ENCODE measurements at places on chromosomes 4 and X.
A peak's percentile ranks its signal among the peaks of the same experiment; 100 is the strongest.

DNA sequence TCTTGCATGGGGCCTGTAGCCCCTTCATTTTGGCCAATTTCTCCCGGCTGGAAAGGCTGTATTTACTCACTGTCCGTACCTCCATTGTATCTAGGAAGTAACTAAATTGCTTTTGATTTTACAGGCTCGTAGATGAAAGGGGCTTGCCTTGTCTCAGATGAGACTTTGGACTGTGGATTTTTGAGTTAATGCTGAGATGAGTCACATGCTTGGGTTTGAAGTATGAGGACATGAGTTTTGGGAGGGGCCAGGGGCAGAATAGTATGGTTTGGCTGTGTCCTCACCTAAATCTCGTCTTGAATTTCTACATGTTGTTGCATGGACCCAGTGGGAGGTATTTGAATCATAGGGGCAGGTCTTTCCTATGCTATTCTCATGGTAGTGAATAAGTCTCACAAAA is 407.6 kb upstream of the NDST3 start:
- DNase-seq, result no peak

GRCh38 chr4:186486172-186486571 is 69.2 kb downstream of the MTNR1A start:
- no peak for DNase-seq

DNA sequence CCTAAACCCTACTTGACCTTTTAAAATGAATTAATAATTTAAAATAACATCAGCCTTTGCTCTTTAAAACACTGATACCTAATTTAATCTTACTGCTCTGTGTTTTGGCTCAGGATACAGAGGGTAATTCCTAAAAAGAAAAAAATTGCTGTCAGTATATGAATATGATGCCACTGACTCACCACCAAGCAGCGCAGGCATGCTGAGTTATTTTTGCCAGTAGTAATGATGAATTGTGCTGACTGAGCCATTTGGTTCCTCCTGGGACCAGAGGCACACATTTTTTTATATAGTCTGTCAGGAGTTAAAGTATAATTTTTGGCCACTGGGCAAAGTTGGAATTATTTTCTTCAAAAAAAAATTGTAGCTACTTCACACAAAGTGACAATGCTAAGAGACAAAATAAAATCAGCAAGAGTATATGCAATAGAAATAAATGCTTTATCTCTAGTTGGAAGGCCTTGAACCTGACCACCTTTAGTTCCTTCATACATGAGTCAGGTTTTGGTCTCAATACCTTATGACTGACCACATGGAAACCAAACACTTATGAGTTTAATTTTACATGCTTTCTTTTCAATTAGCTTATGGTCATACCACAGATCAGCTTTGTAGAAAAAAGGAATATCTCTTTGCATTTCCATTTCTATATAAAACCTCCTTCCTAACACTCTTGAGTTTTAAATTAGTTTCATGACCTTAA is 115.1 kb downstream of the PPP3CA start:
- peak; percentile 6 for DNase-seq

DNA sequence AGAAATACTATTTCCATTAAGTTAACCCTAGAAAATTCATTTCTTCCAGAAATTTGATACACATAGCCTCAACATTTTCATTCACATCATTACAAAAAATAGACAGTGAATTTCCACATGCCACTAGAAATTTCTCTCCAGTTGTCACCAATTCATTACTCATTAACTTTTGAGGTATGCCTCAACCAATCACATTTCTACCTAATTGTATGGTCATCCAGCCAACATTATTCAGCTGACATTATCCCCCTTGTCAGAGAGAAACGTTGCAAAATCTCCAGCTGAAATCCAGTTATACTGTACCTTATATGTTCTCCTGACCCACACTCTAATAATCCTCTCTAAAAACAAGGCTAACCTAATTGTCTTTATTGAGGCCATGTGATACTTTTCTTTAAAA is 24.8 kb downstream of the FRYL start:
- no peak for DNase-seq

DNA sequence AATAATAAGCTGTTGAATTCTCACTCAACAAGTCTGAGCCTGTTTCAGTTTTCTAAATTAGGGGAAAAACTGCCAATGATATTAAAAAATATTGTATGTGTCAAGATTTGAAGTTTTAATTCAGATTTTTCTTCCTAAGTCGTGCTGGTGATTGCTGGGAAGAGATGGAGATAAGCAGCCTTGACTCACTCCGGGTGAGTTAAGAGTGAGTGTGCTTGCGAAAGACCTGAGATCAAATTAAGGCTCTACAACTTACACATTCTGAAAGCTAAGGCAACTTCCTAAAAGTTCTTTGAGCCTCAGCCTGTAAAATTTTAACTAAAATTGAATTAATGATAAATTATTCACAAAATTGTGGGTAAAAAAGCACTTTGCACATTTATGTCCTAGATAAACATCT is 1441.2 kb downstream of the PCDH7 start:
- no peak for DNase-seq

Measured in NCI-H2171 treated with DMSO at 0.1 percent for 48 hours (cell line).